ENCODE measurements at places on chromosomes 1 and 21.

DNA sequence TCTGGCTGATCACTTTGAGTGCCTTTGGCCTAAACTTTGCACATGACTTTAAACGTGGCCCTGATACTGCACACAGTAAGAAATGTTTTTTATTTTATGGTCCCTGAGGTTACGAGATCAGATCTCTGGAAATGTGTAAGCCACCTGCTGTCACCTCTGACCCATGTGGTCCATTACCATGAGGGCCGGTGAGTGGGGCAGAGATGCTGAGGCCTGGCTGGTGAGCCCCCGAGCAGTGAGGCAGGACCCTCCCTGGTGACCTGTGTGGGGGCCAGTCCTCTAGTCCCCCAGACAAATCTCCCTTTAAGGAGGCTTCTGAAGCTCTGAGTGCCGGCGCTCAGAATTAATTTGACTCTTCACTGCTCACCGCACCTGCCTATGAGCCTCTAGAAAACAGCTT, 12.4 kb downstream of the TFF3 start:
- DNase-seq: no peak

DNA sequence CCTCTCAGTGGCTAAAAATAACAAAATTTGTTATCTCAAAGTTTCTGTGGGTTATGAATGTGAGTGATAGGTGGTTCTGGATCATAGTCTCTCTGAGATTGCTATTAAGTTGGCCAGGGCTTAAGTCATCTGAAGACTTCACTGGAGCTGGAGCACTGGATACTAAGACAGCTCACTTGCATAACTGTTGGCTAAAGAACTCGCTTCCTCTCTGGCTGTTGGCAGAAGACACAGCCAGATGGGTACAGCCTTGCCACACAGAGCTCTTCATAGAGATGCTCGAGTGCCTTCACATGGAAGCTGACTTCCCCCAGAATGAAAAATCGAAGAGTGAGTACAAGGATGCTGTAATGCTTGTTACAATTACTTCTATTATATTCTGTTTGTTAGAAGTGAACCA, 333.8 kb downstream of the ZP4 start:
- DNase-seq: no peak

- DNase-seq: no peak
Observed at GRCh38 chr21:41803316-41803715, 36.5 kb upstream of the RIPK4 start.

- DNase-seq: no peak
Observed at GRCh38 chr1:187762118-187762517, 933.4 kb downstream of the PLA2G4A start.

GRCh38 chr21:34524646-34525601, 12.9 kb upstream of the KCNE1 start:
- DNase-seq: no peak

DNA sequence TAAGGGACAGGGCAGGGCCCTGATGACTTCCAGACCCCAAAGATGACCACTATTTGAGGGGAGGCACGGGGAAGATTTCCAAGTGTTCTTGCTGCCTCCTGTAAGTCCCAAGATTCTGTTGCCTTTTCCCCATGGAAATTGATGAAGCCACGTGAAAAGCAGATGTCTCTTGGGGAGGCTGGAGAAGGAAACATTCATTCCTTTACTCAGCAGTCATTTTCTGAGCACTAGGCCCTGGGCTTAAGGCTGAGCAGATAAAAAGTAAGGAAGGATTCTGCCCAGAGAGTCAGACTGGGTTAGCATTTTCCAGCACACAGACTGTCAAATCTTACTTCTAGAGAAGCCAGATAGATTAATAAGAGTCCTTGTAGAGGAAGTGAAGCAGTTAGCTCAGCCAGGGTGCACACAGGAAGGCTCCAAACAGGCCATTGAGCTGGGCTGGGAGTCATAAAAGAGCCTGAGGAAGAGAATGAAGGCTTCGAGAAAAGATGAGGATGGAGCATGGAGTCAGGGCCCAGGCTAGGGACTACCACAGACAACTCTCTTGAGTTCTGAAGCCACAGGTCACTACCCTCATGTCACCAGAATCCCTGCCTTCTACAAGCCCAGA, 10.1 kb downstream of the EXTL1 start:
- no peak for DNase-seq

- DNase-seq: no peak
Observed at GRCh38 chr1:199352351-199352750, 675.2 kb upstream of the NR5A2 start.

- no peak for DNase-seq
Observed at GRCh38 chr1:29213055-29213454, 17.7 kb downstream of the MECR start.

DNA sequence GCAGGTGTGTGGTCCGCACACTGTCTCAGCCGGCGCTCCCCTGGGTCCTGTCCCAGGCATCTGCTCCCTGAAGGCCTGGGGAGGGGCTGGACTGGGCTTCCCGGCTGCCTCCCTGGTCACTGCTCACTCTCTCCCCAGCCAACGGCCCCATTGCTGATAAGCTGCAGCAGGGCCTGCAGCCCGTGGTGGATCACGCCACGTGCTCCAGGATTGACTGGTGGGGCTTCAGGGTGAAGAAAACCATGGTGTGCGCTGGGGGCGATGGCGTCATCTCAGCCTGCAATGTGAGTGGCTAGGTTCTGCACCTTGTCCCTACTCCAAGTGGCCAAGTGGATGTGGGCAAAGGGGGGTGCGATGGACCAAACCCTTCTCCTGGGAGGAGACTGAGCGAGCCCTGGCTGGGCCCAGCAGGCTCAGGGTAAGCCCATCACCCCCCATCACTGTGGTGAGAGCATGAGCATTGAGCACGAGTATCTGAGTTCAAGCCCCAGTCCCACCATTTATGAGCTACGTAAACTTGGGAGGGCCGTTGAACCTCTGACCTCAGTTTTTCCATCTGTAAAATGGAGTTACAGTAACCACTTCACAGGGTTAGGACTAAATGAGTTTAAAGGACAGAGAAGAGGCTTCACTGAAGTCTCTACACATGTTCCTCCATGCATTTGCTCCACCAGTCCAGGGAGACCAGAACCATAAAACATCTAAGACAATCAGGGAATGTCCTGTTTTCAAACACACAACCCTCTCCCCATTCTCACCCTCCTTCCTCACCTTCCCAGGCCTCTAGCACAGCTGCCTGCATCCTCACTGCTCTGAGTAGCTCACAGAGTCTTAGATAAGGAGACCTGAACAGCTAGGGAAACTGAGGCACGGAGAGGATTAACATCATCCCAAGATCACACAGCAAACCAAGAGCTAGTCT, 6.5 kb downstream of the CTRC start:
- no peak for DNase-seq

DNA sequence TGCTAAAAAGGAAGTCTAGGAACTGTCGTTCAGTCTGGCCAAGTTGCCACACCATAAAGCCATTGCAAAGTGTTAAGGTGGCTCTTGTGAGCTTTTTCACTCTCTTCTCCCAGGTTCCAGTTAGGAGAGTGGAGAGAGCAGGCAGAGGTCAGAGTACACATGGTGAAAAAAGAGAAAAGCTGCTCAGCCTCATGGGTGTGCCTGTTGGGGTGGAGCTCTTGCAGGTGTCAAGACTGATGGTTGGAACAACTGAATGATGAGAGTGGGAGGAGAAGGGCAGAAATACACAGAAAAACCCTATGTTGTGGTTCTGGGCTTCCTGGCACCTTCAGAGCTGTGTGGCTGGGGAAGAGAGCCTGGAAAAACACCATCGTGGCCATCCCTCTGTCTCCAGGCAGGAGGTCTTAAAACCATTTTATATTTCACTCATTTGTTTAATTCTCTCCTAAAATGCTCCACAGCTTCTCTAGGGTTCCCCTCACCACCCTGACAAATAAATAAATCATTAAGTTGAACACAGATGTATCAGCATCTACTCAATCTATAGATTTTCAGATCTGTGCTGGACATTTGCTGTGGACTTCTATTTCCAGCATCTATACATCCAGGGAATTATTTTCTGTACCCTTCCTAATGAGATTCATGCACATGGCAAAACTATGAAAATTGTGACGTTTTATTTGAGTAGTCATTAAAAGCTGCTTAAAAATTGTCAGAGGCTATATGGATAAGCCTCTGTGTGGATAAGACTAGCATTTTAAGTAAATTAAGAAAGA, 17.5 kb downstream of the UBASH3A start:
- no peak for DNase-seq

- no peak for DNase-seq
Observed at GRCh38 chr1:86324130-86324822, 71.8 kb downstream of the ODF2L start.

DNA sequence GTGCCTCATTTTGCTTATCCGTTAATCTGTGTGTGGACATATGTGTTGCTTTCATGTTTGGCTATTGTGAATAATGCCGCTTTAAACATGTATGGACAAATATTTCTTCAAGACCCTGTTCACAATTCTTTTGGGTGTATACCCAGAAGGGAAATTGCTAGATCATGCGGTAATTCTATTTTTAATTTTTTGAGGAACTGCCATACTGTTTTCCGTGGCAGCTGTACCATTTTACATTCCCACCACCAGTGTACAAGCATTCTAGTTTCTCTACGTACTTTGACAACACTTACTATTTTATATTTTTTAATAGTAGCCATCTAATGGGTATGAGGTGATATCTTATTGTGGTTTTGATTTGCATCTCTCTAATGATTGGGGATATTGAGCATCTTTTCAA, 7.1 kb upstream of the NID1 start:
- DNase-seq: no peak

GRCh38 chr21:37060296-37060695, 12.6 kb downstream of the PIGP start:
- peak; percentile 99 for DNase-seq

GRCh38 chr1:167966050-167966449, 29.2 kb upstream of the MPC2 start:
- DNase-seq: no peak

DNA sequence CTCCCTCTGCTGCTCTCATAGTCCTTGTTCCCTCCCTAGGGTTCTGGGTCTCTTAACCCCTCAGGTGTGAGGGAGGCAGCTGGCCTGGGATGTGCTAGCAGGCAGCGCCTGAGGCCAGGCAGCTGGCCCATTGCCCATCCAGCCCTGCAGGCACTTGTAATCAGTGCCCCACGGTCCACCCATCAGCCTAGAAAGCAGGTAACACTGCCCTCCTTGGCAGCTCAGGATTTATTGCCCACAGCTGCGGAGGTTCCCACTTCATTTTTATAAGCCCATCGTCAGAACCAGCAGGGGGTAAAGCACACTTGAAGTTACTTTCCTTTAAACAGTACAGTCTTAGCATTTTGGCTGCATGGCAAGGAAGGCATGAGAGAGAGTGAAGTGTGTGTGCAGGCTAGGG, 70.6 kb downstream of the TMEM53 start:
- DNase-seq: peak; percentile 92

DNA sequence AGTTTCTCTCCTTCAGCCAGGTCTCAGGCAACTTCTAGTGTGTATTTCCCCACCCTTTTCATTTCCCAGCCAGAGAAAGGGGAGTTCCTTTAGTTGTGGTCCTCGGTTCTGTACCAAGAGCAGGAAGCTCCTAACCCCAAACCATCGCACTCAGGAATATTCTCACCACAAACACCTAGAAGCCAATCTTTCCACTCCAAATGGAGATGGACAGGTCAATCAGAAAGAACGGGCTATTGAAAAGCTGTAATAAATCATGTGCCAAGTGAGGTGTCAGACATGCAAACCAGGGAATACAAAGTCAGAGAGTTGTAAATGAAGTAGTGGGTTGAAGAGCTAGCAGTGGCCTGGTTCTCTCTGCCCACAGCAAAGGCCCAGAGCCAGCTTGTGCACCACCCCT, 77.2 kb downstream of the KCNN3 start:
- no peak for DNase-seq

DNA sequence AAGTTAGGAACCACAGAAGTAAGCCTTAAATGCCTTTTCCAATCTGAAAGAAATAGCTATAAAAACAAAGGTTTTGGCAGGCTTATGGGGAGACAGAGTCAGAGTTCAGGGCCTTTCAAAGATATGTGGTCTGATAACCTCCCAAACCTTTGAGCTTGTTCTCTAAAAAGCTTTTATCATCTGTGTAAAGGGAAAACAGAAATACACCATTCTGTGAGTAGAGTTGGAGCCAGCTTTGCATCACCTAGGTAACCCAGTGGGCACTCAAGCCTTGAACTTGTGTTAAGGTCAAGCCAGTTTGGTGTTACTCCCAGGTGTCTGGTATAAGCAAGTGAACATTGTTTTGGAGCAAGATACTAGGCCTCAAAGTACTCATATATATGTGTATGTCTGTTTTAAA, 50.1 kb downstream of the LAMC1 start:
- no peak for DNase-seq

DNA sequence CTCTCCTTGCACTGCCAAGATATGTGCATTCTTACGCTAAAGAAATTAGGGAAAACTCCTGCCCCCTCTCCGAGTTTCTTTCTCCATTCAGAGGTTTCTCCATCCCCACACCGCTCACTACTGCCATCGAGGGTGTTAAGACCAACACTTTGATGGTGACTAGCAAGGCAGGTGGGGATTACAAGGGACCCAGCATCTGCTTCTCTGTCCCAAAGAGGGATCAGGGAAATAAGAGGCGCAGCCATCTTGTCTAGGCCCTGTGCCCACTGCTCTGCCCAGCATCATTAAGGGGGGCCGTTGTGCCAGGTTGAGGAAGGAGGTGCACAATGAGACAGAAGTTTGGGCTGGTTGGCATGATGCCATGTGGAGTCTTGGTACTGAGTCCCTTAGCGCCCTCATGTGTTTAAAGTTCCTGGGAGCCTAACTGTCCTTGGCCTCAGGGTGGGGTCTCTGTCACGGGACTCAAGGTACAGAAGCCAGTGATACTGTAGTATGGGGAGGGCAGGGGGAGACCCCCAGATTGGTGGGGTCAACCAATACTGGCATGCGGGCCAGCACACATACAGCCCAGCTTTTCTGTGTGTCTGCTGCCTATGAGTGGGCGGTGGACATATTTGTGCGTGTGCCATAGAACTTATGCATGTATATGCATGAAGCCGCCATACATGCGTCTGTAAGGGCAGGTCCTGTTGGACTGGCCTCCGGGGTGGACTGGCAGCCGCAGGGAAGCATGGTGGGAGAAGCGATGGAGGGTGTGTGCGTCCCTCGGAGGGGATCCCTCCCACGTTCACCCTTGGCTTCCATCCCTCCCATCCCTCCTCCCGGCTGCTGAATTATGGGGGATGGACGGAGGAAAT, 5.5 kb downstream of the EFNA3 start:
- peak; percentile 49 for DNase-seq

GRCh38 chr1:81937791-81938450, 137.2 kb downstream of the ADGRL2 start:
- DNase-seq: no peak

GRCh38 chr1:211587123-211587522, 8.2 kb upstream of the SLC30A1 start:
- no peak for DNase-seq

DNA sequence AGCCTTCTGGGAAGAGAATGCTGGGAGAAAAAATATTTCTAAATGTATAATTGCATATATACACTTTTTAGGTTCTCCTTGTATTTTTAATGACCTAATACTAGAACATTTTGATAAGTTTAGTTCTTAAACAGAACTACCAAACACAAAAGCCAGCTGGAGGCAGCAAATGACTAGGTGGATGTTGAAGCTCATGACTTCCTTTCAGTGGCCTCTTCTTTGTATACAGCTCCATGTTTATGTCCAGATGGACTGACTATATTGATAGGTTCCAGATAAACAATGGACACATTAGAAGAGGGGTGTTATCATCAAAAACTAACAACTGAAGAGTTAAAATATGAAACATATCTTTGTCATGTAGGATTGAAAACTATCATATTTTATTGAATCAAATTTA, 52.5 kb downstream of the LRRC8D start:
- no peak for DNase-seq

- DNase-seq: peak; percentile 48
Observed at GRCh38 chr1:205983925-205984725, 19.1 kb downstream of the RAB7B start.
